Activated T-helper 2 cell treated with anti-CD3 and anti-CD28 coated beads, Interferon-gamma antibody, Interleukin-2, Interleukin-4, amounts not matched to agents 10 μg/mL and 5 μg/mL and 100 μg/mL, durations not matched to agents 14 hours and 24 hours and 36 hours (primary cell): ENCODE measurements at places on chromosomes 13 and 19. TPM values are rescaled to one million over a fixed set of nuclear protein-coding genes. Genes with fewer than 3 reads are reported as not detected.

Gene ICAM5
- total RNA-seq = 2.6 and 3.5 TPM in 2 replicates

Gene NXNL1
- not detected in 2 replicates for total RNA-seq

Gene GFY
- not detected in 2 replicates for total RNA-seq

Gene SLC17A7
- total RNA-seq = 0.16 TPM in 1 of 2 replicates, not detected in the other

Gene KLK15
- total RNA-seq = not detected in 2 replicates

Gene NLRP8
- not detected in 2 replicates for total RNA-seq

Gene USP12
- total RNA-seq = 40.8 and 45.1 TPM in 2 replicates
